ENCODE measurements at places on chromosomes 12 and 14.

DNA sequence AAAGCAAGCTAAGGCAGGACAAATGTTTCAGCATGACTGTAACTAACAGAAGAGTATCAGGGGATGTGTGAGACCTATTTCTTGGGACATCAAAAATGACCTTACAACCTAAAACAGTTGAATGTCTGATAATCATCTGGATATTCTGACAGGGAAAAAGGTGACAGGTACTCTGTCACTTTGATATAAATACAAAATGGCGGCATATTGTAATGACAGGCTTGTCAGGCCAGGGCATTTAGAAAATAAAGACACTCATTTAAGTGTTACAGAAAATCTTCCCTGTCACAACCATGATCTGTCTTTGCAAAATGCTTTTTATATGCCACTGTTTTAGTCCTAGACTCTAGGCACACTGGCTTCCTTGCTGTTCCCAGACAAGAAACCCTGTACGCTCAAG, 1033.3 kb upstream of the FLRT2 start:
- DNase-seq = no peak

- DNase-seq = no peak
Measured at GRCh38 chr12:51753980-51754675, 94.4 kb downstream of the FIGNL2 start.

DNA sequence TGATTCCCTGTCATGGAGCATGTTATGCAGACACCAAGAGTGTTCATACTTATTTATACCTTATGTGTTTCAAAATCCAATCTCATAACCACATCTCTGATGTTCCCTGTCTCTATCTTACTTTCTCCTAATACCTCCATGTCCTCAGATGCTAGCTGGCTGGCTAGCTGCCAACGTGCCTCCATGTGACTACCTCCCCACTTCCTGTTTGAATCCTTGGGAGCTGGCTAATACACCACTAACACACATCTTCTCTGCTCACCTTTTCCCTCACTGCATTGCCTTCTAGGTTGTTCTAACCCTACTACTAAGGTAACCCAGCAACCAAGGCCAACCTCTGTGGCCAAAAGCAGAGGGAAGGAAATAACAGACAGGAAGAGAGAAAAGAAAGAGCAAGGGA, 27.3 kb downstream of the TTC5 start:
- no peak for DNase-seq

GRCh38 chr12:112826011-112826410, 34.5 kb downstream of the RPH3A start:
- no peak for DNase-seq

DNA sequence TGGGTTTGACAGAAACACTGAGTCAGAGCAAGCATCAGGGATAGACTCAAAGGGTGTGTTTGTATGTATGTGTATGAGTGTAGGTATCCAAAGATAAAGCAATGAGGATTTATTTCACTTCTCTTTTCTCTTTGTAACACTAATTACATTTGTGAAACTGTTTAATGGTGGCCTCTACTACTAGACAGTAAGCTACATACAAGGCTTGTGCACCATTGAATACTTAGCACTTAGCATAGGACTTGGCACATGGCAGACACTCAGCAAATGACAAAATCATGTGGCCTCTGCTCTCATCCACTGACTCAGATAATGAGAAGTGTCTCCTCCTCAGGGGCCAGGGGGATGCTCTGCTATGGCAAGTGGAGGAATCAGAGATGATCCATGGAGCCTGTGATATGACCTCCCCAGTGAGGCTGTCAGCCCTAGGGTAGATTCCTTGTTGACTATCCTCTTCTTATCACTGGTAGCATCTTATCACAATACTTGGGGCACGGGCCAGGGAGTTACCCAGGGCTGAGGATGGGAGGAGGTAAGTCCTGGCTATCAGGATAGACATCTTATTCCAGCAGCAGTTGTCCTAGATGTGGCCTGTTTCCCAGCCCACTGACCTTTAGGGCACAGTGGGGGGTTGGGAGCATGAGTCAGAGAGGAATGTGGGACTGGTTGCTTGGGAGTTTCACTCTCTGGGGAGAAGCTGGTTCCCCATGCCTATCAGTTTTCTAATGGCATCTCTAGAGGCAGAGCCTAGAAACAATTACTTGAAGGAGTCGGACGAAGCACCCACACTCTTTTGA, 71.2 kb upstream of the HOXC13 start:
- no peak for DNase-seq

GRCh38 chr12:105775343-105775742, 363.4 kb downstream of the NUAK1 start:
- no peak for DNase-seq

Measured in activated naive CD4-positive, alpha-beta T cell treated with anti-CD3 and anti-CD28 coated beads, Interleukin-2, amount 10 ng/mL, durations not matched to agents 7 days and 5 days (primary cell).